Stimulated activated CD4-positive, alpha-beta T cell treated with anti-CD3 and anti-CD28 coated beads, TNF-alpha, amount 100 ng/mL, for 1 hour (primary cell): ENCODE measurements at places on chromosomes 11 and 22.

DNA sequence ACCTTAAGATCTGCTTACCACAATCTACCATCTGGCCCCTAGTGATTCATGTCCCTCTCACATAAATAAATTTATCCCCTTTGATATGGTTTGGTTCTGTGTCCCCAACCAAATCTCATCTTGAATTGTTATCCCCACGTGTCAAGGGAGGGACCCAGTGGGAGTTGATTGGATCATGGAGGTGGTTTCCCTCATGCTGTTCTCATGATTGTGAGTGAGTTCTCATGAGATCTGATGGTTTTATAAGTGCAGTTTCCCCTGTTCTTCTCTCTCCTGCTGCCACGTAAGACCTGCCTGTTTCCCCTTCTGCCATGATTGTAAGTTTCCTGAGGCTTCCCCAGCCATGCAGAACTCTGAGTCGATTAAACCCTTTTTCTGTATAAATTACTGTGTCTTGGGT lies 37.2 kb downstream of the OR2AG2 start:
- no peak for DNase-seq

DNA sequence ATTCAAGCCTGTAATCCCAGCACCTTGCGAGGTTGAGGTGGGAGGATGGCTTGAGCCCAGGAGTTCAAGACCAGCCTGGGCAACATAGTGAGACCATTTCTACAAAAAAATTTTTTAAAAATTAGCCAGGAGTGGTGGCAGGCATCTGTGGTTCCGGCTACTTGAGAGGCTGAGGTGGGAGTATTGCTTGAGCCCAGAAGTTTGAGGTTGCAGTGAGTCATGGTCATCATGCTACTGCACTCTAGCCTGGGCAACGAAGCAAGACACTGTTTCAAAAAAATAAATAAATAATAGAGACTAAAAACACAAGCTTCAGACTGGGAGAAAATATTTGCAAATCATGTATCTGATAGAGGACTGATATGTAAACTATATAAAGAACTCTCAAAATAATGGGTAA lies 33.2 kb downstream of the BTBD10 start:
- no peak for DNase-seq

- no peak for DNase-seq
Observed at GRCh38 chr11:269146-269890, 8.9 kb upstream of the NLRP6 start.

GRCh38 chr11:116986521-116987105 lies 111.6 kb downstream of the SIK3 start:
- no peak for DNase-seq

DNA sequence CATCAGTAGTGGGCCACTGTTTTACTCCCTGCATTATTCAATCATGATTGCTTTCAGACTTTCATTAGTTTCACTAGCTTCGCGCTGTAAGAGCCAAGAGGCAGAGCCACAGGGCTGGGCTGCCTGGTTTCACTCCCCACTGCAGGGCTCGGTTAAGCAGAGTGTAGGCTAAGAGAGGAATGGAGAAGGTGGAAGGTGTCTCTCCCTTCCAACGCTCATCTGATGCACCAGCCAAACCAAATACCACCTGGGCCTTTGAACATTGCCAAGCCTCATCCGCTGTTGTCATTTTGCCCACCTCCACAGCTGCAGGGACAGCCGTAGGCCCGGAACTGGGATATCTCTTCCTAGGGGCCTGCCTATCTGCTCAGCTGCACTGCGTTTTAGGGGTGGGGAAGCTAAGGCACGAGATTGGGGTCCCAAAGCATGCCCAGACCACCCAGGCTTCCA lies 480 bp upstream of the SMARCB1 start:
- no peak for DNase-seq

GRCh38 chr11:120590472-120590871 lies 78.9 kb downstream of the GRIK4 start:
- DNase-seq: no peak

DNA sequence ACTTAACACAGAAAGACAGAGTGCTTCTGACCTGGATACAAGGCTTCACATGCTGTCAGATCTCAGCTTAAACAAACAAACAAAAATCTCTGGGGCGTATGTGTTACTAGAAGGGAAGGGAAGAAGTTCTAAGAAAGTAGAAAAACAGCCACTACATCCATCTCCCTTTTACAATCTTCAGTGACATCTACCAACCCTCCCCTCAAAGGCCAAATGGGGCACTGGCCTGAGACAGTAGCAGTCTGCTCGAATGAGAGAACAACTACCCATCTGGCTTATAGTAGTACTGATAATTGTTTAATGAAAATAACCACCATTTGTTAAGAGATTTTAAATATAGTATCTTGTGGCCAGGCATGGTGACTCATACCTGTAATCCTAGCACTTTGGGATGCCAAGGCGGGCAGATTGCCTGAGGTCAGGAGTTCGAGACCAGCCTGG lies 29.4 kb downstream of the CCDC83 start:
- DNase-seq: no peak

DNA sequence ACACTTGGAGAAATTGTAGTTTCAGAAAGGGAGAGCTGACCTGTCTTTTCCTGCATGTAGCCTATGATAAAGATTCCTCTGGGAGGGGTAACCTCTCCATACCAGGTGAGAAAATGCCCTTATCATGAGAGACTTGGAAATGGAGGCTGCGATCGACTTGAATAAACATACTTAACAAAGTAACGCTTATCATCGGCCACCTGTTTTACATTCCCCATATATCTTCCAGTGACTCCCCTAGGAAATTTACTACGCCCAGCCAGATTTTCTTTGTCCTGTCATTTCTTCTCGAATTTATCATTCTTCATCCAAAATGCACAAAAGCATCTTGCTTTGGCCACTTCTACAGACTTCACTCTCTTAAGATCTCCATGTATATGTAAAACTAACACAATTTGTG lies 143.5 kb downstream of the CCDC81 start:
- no peak for DNase-seq

DNA sequence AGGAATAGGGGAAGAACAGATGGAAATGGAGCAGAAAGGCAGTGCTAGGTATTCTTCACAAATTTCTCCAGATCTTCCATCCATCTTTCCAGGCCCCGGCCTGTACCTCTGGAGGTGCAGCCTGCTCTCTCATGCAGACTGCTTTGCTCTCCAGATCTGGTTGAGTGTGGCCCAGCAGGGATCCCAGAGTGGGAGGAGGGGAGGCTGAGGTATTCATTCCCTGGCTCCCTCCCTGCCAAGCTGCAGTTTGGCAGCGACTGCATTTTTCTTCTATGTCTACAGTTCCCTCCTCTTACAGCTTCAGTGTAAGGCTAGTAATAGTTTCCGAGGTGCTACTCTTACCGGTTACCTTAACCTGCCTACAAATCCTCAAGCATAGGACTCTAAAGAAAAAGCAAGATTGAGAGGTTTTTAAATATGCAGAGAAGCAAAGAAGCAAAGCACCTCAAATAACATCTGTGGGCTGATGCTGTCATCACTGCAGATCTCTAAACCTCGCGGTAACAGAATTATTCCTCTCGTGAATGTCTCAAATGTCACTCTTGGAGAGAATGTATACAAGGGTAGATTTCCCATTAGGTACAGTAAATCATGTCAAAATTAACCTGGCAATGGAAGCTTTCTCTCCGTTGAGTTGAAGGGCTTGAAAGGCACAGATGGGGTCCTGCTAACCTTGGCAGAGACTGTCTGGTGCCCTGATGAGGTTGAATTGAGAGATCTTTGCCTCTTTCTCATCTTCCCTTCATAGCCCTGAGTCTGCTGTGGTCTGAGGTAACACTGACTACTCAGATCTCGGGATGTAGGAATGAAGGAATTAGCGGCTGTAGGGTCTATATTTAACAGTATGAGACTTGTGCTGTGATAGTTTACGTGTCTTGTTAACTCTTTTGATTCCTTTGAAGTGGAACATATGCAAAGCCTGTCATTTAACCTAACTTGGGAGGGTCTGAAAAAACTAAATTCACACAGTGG lies 297.9 kb upstream of the C11orf87 start:
- DNase-seq: no peak

GRCh38 chr11:59152312-59152951 lies 9.8 kb downstream of the FAM111A start:
- no peak for DNase-seq

DNA sequence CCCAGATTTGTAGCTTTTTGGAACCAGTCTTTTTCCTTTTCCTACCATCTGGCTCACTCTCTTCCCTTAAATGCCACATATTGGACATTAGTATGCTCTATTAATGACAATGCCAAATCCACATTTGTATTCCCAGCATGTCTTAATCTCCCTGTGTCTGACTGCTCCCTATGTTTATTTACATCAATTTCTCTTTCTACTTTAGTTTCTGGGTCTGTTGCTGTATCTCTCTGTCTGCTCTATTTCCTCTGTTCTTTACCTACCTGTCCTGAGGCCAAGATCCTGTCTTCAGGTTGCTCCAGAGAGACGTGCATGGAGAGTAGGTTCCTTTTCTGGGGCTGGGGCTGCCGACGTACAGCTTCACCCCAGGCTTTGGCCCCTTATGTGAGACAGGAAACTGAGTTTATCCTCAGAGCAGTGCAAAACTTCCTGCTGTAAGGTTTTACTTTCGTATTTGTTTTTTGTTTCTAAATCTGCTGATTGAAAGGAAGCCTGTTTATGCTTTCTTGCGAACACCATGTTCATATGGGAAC lies 25.6 kb downstream of the OR2AG2 start:
- peak; percentile 20 for DNase-seq

DNA sequence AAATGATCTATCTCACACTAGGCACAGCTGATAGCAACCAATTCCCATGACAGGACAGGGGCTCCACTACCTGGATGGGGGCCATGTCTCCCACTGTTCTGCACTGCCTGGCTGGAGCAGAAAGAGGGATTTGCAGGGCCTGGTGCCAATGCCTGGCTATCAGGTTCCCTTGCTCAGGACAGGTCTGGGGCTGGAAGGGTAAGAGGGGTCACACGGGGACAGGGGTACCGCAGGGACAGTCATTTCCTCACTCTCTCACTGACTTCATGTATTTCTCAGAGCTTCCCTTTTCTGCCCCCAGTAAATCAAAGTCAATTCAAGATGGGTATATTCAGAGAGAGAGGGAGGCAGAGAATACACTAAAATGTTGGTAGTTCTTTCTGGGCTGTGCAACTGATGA lies 119.1 kb upstream of the CSNK2A3 start:
- no peak for DNase-seq

GRCh38 chr22:22710719-22711531 lies 66.5 kb downstream of the GGTLC2 start:
- peak; percentile 53 for DNase-seq

- no peak for DNase-seq
Observed at GRCh38 chr11:72834905-72835304, 20.7 kb downstream of the ATG16L2 start.

- no peak for DNase-seq
Observed at GRCh38 chr11:77411137-77411707, 62.7 kb downstream of the PAK1 start.

DNA sequence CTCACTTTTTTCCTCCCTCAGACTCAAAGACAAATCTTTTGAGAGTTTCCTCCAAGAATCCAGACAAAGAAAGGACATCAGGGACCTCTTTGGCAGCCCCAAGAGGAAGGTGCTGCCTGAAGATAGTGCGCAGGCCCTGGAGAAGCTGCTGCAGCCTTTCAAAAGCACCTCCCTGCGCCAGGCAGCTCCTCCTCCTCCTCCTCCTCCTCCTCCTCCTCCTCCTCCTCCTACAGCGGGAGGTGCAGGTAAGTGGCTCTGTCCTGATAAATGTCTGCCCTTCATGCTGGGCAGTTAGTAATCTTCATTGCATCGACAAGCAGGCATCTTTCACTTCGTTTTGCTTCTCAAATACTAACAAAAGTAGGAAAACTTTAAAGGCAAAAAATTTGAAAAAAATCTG lies 82.8 kb upstream of the PARVA start:
- no peak for DNase-seq

GRCh38 chr11:27716835-27717234 lies 16.6 kb upstream of the BDNF start:
- no peak for DNase-seq

GRCh38 chr22:48083502-48083901 lies 1321.1 kb downstream of the TBC1D22A start:
- DNase-seq: no peak

DNA sequence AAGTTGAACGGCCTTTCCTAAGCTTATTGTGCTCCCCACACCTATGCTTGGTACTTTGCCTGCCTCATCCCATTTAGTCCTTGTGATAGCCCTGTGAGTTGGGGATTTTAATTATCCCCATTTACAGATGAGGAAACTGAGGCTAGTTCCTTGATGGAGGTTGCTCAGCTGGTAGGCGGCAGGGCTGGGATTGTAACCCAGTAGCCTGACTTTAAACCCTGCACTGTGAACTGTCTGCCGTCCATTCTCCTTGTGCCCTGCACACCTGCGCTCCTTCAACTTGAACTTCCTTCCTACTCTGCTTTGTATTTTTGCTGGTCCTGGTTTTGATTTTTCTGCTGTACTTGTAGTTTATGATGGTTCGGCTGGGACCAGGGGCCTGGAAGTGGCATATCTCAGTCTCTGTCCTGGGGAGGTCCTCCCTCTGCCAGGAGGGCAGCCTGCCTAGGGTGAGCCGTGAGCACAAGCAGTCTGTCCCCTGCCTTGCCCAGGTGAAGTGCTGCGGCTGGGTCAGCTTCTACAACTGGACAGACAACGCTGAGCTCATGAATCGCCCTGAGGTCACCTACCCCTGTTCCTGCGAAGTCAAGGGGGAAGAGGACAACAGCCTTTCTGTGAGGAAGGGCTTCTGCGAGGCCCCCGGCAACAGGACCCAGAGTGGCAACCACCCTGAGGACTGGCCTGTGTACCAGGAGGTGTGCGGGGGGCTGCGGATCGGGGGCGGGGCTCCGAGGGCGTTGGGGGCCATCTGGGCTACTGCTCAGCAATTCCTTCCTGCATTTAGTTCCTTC lies 52.4 kb downstream of the CD82 start:
- no peak for DNase-seq

GRCh38 chr11:84780689-84781293 lies 846.4 kb downstream of the DLG2 start:
- DNase-seq: no peak

DNA sequence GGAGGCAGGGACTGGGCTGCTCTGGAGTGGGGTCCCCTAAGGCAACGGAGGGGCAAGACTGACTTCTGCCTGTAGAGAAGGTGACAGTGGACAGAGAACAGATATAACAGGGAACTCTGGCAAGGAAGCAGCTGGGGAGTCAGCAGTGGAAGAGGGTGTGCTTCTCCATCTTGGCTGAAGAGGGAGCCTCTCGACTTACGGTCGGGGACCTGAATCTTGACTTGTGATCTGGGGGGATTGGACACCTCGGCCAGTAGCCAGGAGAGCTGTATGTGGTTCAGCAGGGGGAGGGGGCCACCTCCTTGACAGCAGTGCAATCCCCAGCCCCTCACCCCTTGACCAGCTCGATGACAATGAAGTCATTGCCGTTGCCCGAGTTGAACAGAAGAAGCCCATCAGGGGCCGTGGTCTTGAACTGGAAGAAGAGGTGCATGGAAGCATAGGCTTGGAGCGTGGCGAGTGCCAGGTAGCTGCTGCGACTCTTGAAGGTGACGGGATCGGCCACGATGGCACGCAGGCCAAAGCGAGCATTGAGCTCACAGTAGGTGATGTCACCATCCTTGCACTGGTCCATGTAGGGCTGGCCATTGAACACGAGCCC lies 60.0 kb downstream of the SLC22A12 start:
- no peak for DNase-seq

DNA sequence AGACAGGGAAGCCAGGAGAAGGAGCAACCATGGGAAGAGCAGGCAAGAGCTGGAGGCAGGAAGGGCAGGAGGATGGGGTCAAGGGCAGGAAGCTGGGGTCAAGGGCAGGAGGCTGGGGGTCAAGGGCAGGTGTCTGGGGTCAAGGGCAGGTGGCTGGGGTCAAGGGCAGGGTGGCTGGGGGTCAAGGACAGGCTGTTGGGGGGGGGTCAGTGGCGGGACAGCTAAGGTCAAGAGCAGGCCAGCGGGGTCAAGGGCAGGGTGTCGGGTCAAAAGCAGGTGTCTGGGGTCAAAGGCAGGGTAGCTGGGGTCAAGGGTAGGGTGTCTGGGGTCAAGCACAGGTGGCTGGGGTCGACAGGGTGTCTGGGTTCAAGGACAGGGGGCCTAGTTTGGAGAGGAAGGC lies 24.2 kb downstream of the CPT1A start:
- DNase-seq: no peak
